ENCODE measurements at places on chromosomes 3 and 15.

DNA sequence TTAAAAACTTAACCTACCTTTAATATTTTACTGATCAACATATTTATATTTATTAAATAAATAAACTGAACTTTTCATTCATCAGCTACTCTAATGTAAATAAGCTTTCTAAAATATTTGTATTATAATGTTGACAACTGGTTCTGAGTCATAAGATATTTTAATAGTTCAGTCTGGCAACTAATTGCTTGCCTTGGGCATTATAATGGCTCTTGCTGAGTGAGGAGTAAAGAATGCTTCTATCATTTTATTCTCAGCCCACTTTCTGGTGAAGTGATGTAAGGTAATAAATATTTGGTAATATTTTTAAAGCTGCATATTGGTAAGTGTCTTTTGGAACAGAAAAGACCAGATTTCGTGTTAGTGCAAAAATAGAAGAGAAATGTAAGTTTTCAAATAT is 81.5 kb downstream of the DIPK2A start:
- DNase-seq: no peak

DNA sequence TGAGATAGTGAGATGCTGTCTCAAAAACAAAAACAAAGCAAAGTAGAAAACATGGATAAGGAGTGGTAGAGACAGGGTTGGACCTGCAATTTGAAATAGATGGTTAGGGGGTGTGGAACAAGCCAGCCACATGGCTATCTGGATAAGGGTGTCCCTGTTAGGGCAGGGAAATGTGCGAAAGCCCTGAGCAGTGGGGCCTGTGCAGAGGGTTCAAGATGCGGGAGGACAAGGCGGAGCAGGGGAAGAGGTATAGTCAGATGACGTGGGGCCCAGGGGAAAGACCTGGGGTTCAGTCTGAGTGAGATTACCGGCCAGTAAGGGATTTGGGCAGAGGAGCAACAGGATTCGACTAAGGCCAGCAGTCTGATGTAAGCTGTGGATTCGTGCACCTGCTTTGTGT is 18.4 kb upstream of the NR2E3 start:
- no peak for DNase-seq

DNA sequence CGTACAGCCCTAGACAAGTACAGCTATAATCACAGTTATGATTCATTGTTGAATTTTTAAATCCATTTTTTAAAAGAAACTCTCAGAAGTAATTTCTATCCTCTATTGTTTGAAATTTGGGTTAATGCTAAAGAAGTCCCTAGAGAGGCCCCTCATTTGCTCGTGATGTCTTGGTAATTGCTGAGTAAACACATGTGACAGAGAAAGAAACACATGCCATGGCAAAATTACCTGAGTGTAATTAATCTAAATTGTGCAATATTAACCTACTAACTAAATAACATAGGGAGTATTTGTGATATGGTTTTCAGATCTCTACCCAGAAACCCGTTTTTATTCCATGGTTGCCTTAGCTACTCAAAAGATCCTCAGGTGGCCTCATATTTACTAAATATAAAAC is 10.8 kb downstream of the NEK10 start:
- no peak for DNase-seq

- no peak for DNase-seq
Measured at GRCh38 chr3:9116336-9116735, 133.1 kb downstream of the SRGAP3 start.

DNA sequence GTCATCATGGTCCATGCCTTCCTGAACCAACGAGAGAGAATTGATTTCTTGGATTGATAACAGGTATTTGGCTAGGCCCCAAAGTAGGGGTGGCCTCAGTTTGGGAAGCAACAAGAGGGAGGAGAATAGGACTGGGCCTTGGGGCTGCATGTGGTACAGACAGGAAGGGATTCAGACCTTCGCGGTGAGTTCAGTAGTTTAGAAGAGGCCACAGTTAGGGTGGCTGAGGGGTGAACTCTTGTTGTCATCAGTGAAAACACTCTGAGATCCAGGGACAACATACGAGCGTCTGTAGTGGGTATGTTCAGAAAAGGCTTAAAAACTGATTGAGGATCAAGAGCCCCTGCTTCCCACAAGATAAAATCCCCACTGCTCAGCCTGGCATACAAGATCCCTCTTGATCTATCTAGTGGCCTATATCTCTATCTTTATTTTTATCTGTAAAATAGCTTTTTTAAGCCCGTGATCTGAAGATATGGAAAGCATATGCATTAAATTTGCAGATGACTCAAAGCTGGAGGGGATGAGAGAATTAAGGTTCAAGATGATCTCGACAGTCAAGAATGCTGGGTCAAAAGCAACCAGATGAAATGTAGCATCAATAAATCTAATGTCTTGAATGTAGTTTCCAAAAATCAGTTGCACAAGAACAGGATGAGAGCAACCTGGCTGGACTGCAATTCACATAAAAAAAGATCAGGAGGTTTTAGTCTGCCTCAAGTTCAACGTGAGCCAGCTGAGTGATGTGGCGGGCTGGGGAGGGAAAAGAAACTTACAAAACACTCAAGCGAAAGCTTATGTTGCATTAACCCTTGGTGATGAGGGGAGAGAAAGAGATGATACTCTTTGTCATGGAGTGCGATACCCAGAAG is 221.1 kb upstream of the TLE3 start:
- DNase-seq: no peak

- no peak for DNase-seq
Measured at GRCh38 chr15:80168421-80168820, 15.6 kb downstream of the FAH start.

- no peak for DNase-seq
Measured at GRCh38 chr3:3305084-3305483, 125.6 kb upstream of the CRBN start.

- DNase-seq: peak; percentile 10
Measured at GRCh38 chr3:53102601-53103147, 27.6 kb downstream of the RFT1 start.

DNA sequence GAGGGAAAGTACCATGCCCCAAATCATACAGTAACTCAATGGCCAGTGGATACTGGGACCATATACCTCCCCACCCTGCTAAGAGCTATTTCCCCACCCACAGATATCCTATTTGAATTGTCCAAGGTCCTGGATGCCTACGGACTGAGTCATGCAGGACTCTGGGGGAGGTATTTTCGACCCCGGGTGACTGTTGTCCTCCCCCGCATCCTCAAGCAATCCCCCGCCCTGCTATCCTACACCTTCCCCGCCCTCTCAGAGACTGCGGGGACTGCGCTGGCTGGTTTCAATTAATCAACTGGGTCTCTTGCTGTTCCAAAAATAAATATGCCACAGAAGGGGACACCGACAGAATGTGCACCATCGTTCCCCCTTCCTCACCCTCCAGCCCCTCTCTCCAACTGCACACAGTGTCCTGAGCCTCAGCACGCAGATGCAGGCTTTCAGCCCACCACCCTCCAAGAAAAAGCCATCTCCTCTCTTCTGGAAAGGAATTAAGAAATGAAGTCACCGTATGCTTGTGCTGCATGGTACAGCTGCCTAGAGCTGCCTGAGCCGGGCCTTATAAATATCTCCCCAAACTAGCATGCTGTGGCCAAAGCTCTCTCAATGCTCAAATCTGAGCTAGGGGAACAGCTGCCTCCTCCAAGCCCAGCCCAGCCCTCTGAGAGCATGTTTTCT is 8.1 kb downstream of the CAV3 start:
- DNase-seq: no peak

DNA sequence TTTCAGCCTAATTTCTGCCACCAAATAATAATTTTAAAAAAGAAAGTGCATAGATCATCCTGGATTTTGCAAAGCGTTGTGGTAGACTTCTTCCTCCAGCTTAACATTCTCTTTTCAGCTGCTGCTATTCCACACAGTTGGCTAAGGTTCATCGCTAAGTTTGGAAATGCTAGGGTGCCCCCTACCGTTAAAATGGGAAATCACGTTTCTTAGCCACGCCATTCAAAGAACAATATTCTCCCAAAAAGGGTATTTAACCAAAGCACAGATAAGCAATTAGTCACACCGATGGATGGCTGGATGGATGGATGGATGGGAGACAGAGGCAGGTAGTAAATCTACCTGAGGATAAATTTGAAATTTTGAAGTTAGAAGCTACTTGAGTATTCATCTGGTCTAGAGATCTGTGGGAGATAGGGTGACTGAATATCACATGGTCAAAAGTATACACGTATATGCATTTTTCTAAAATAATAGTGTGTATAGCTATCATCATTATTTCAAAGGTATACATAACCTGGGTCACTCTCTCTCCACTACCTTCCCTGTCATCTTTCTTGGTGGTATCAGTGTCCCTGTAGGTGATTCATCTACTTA is 67.2 kb downstream of the EFHB start:
- DNase-seq: peak; percentile 15

GRCh38 chr3:27699067-27699466 is 23.1 kb downstream of the EOMES start:
- DNase-seq: no peak

DNA sequence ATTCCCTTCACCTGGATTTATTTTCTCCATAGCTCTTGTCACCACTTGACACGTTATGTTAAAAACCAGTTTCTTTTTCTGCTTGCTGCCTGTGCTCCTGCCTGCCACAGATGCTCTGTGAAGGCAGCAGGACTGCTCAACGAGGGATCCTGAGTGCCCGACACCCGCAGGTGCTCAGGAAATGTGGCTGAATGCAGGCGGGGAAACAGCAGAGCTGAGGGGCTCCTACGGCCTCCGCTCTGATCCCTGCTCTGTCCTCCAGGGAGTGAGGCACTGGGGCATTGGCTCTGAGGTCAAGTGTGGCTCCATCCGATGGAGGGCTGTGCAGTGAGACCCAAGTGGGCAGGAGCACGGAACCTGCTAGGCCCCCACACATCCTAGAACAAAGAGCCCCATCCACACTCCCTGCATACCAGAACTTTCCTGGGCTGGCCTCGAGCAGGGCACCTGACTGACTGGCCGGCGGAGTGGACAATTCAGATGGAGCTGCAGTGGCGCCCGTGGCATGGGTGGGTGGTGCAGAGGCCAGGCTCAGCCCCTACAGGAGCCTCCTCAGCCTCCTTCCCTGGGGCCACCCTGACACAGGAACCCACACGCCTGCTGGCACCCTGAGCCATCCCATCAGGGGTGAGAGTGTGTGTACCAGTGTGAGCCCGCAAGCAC is 27.9 kb downstream of the IQSEC1 start:
- DNase-seq: no peak

DNA sequence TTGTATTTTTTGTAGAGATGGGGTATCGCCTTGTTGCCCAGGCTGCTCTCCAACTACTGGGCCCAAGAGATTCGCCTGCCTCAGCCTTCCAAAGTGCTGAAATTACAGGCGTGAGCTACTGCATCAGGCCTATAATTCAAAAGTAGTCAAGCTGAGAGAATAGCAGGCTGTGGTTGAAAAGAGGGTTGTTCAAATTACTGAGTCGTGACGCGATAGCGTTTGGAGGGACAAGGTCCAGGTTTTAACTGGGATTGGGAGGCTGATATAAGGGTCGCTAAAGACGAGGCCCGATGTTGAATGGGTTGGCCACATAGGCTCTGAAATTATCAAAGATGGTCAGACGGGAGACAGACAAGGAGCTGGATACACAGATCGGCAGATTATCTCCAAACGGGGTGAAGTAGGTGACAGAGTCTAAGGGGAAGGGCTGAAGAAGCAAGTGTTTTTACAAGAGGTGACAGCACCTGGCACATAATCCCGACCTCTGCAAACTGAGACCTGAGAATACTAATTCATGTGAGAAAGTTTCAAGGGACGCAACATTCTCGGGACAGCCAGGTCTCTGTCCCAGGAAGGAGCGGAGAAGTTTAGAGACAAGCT is 759 bp upstream of the ARID3B start:
- DNase-seq: no peak

DNA sequence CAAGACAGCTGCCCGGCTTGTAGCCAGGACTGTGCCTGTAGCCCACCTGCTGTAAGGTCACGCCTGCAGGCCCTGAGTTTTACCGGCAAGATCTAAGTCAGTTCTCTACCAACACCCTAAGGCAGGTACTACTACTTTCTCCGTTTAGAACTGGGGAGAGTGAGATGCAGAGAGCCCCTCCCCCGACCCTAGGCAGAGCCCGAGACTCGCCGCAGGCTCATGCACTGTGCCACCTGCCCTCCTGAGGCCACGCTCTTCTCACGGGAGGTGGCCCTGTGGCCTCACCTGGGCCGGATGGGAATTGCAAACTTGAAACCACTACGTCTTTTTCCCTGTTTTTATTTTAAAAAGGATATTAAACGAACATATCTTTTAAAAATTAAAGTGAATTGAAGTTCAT is 36.9 kb upstream of the PCSK6 start:
- no peak for DNase-seq

DNA sequence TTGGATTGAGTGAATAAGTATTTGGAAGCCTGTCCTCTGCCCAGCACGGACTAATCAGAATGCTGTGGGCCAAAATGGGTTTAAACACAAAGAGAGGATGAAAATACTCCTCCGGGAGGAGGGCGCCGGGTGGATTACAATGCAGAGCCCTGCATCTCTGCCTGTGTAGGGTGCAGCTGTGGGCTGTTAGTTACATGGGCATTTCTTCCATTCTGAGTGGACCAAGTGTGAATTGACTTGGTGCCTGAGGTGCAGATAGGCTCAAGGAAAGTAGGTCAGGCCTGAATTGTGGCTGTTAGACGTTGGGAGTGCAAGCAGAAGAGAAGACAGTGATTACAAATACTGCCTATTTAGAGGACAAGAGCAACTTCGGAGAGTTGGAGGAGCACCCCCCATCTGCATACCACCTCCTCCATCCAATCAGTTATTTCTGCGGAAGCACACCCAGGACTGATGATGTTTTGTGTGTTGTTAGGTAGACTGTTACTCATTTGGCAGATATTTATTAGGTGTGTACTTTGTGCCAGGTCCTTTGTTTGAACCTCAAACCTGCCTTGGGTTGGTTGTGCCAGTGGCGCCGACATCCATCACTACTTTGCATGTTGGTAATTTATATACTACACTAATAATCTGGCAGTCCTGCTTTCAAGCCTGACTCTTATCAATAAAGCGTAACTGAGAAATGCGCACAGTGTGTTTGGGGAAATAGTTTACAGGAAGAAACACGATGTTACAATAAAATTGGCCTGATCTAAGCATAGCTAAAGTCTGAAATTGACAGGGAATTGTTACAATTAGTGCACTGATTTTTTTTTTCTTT is 33.0 kb downstream of the PTPRG start:
- no peak for DNase-seq

DNA sequence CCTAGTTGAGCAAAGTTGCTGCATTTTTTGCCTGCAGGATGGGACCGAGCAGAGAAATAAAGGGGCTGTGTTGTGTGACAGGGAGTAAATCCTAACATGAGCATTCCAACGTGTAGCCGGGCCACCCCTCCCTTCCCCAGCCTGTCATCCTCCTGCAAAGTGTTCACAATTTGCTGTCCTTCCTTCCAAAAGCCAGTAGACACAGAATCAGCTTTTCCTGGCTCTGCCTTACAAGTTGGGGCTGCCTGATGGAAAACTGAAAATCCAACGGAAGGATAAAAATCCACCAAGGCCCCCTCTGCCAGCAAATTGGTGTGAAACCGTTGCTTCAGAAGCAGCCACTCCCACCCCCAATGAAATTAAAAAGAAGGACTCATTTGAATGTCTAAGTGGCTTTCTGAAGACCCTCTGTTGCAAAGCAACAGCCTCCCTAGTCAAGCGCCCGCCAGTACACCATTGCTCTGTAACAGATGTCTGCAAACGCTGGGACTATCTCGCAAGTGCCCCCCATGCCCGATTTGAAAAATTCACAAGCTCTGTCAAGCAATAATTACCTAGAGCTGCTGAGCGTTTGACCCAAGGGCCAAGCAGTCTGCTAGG is 665 bp downstream of the FRMD4B start:
- no peak for DNase-seq

GRCh38 chr15:41597787-41598186 is 38.8 kb downstream of the TYRO3 start:
- DNase-seq: no peak

GRCh38 chr3:197564097-197564843 is 8.5 kb upstream of the BDH1 start:
- DNase-seq: no peak

- no peak for DNase-seq
Measured at GRCh38 chr3:122515870-122516269, 1.1 kb upstream of the KPNA1 start.

Data from CD4-positive, alpha-beta T cell treated with Interleukin-6 at 100 ng/mL for 8 hours (primary cell).